NCI-H2081 treated with DMSO at 0.1 percent for 48 hours (cell line): ENCODE measurements at places on chromosomes 2 and 18.

- DNase-seq: no peak
These were observed 264.3 kb upstream of the RASGRP3 start for GRCh38 chr2:33212151-33212550.

- no peak for DNase-seq
These were observed 25.1 kb downstream of the SPDYA start for GRCh38 chr2:28835781-28836180.

DNA sequence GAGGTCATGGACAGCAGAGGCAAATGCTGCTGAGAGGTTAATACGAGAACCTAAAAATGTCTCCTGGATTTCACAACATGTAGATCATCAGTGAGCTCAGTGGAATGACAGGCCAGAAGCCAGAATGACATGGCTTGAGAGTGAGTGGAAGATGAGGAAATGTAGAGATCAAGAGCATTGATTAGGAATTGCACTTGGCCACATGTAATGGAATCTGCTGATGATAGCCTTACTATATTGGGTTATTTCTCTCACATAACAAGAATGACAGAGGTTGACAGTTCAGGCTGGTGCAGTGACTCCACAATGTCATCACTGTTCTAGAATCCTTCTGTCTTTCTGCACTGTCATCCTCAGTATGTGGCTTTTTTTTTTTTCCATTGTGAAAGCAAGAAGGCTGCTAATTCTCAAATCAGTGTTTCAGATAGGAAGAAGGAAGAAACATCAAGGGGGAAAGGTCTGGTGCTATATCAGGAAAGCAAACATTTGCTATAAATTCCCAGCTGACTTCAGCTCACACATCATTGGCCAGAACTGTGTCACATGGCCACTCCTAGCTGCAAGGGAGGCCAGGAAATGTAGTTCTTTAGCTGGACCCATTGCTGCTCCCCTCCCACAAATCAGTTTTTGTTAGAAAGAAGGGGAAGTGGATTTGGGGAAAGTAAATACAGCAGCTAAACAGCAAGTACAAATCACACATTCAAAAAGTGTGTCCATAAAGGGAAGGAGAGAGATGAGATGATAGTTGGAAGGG lies 127.2 kb downstream of the FAM161A start:
- no peak for DNase-seq

DNA sequence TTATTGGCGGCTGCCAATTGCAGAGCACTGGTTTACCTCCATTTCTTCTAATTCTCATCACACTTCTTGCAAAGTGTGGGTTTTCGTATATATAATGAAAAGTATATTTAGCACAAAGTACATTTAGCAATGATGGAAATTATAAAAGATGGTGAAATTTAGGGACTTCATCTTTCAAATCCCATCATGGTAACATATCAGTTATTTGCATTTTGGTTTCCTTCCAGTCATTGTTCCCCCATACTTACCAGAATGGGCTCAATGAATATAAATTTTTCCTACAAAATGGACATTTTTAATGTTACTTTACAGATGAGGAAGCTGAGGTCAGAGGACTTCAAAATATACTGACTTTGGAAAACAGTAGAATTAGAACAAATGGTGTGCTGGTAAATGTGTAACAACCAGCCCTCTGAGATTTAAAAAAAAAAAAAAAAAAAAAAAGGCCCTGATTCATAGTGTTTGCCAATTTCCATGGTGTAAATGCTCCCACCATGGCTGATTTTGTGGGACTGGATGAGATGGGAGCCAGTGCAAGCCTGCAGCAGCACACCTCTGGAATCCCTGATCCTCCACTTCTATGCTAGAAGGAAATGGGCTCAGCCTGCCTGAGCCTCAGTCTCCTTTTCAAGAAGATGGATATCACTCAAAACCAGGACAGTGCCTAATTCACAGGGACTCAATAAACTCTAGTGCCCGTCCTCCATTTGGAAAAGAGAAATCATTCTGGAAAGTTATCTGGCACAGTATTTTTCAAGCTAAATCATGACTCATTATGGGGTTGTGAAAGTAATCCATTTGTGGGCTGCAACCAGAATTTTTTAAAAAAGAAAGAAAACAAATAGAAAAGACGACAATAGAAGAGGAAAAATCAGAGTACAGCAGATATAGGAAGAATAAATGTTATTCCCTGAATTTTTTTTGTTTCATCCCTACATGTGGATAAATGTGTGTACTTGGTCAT lies 34.0 kb downstream of the LBH start:
- no peak for DNase-seq

GRCh38 chr2:221571551-221572218 lies 419 bp downstream of the EPHA4 start:
- no peak for DNase-seq

GRCh38 chr18:56988022-56988421 lies 158.9 kb upstream of the BOD1L2 start:
- DNase-seq: no peak

- DNase-seq: no peak
These were observed 24.0 kb downstream of the PDCD1 start for GRCh38 chr2:241834527-241835210.

- DNase-seq: no peak
These were observed 1.2 kb downstream of the STON1 start for GRCh38 chr2:48531141-48531648.

DNA sequence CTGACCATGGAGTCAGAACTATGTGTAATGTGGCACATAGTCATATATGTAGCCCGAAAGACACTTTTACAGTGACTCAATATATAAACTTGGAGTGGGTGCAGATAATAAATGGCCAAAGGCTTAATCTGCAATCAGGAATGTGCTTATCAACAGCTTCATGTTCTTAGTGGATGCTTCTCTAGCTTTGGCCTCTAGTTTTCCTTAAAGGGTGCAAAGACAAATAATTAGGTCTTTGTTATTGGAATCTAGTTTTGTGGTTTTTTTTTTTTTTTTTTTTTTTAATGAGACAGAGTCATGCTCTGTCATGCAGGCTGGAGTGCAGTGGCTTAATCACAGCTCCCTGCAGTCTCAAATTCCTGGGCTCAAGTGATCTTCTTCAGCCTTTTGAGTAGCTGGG lies 625.6 kb downstream of the EPHA4 start:
- DNase-seq: no peak

- no peak for DNase-seq
These were observed 10.0 kb downstream of the PROC start for GRCh38 chr2:127428057-127428814.

DNA sequence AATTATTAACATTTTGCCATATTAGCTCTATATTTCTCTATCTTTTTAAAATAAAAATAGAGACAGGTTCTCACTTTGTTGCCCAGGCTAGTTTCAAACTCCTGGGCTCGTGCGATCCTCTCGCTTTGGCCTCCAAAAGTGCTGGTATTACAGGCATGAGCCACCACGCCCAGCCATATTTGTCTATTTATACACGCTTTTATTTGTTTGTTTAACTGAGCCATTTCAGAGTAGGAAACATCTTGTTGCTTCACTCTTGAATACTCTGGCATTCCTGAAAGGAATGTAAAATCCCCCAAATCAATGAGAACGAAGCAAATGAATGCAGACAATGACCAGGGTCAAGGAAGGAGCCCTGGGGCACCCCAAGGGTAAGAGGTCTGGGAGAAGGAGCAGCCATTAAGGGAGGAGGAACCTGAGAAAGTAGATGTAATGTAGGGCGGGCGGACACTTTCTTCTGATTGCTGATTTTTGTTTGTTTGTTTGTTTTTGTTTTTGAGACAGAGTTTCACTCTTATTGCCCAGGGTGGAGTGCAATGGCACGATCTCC lies 31.7 kb upstream of the RAB1A start:
- no peak for DNase-seq

GRCh38 chr2:126643972-126644371 lies 12.0 kb upstream of the GYPC start:
- DNase-seq: no peak

GRCh38 chr2:10220045-10220901 lies 82.4 kb upstream of the HPCAL1 start:
- DNase-seq: no peak

DNA sequence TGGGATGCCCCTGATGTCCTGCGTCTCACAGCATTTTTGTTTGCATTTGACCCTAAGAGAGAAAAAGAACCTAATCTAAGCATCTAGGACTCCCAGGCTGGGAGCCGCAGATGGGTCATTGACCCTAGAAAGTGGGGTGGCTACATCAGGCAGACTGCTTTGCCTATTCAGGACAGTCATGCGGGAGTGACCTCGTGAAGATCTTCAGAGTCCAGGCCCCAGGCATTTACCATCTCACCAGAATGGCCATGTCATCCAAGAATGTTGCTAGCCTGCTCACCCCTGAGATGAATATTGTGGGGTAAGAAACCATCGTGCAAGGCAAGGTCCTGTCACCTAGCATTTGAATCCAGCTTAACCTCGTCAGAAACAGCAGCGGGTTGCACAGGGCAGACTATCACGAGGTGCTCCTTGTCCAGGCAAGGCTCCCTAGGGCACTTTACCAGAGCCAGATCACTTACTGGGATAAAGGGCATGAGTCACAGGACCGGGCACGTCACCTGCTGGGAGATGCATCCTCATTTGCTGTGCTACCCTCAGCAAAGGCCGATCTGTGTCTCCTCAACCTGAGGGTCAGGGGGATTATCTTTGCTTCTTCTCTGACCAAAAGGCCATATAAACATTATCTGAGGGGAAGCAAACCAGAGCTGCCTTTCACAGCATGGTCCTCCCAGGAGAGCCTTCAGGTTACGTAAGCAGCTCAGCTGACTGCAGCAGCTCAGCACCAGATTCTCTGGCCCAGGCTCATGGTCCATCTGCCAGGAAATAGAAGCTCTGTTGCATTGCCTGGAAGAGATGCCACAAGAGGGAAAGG lies 162.3 kb downstream of the ACKR3 start:
- no peak for DNase-seq

- DNase-seq: no peak
These were observed 132.2 kb upstream of the GULP1 start for GRCh38 chr2:188159484-188159883.

GRCh38 chr2:133266926-133267590 lies 301.2 kb downstream of the NCKAP5 start:
- DNase-seq: no peak

DNA sequence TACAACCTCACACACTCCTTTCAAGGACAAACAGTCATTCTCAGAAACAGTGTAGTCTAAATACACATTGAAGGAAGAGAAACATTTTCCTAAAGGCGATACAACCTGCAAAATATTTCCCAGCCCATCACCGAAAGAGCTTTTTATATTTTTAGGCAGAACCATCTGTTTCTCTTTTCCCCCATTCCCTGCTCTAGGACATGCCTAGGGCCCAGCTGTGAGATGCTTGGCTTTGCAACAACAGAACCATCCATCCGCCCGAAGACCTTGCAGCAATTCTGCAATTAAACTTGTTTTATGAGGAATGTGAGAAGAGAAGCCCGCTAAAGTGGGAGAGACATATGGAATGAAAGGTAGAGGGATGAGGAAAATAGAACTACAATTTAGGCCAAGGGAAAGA lies 105.6 kb upstream of the RFX8 start:
- DNase-seq: no peak

DNA sequence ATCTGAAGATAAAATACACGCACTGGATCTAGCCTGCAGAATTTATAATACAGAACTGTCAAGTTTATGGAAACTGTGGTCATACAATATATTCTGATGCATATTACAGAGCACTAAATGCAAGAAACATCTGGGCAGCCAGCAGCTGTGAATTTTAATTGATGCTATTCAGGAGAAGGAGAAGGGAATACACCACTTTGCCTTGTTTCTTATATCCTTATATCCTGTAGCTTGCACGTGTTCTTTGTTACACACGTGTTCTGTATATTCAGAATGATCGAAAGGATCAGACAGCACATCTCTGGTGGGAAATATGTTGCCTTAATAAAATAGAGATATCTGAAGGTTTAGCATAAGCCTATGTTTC lies 335.8 kb downstream of the AGPS start:
- no peak for DNase-seq

DNA sequence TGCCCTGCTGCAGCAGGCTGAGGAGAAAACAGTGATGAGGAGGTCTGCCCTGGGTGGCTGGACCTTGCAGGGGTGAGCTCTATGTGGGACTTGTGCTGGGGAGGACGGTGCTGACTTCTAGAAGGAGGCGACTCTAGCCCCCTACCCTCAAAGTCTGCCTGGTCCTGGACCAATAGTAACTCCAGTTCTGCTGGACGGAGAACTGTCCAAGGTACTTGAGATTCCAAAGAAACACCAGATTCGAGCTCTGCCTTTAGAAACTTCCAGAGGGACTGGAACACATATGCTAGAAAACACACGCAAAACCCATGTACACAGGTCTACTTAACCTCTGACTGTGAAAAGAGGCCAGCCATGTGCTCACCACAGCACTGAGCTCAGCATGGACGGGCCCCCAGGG lies 260.6 kb downstream of the TWIST2 start:
- DNase-seq: no peak

DNA sequence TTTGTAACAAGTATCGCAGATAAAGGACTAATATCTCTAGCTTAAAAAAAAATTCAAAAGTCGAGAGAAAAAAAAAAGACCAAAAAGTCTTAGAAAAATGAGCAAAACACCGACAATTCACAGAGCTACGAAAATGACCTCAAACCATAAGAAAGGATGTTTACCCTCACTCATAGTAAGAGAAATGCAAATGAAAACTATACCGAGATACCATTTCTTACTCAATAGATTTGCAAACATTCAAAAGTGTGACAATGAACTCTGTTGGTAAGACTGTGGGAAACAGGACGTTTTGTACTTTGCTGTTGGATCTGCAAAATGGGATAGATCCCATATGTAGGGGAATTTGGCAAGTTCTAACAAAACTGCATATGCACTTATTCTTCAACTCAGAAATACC lies 39.9 kb upstream of the LDAH start:
- DNase-seq: no peak

GRCh38 chr2:99605036-99605435 lies 115.2 kb upstream of the REV1 start:
- DNase-seq: no peak

DNA sequence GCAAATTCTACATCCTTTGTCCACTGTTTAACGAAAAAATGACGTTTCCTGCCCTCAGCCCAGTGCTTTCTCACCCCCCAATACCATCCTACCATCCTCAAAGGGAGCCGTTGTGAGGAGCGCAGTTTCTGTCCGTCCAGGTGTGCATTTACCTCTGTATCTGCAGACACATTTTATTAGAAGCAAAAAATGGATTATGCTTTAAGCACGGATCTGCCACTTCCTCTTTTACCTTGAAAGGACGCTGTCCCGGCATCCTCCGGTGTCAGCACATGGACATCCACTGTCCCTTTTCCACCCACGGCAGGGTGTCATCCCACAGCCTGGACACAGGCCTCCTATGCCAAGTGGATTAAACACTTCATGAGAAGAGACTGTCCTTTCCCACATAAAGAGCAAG lies 7.2 kb upstream of the MAL start:
- DNase-seq: no peak

DNA sequence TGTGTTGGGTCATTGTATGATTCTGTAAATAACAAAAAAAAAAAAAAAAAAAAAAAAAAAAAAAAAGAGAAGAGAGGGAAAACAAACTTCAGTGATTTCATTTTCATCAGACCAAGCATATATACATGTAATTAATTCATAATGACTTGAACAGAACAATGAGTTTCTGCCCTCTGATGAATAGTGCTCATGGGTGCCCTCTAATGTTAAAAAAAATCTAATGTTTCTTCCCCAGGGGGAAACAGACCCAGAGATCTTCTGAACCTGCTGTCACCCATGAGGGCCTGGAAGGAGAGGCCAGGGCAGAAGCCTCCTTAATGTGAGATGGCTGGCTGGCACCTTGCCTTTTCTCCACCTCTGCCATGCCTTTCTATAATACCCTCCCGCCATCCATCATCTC lies 289.2 kb downstream of the ZNF521 start:
- DNase-seq: no peak

GRCh38 chr2:156158808-156159207 lies 173.7 kb downstream of the NR4A2 start:
- DNase-seq: no peak
